ENCODE measurements at places on chromosomes 12 and 14.
A peak's percentile ranks its signal among the peaks of the same experiment; 100 is the strongest.

DNA sequence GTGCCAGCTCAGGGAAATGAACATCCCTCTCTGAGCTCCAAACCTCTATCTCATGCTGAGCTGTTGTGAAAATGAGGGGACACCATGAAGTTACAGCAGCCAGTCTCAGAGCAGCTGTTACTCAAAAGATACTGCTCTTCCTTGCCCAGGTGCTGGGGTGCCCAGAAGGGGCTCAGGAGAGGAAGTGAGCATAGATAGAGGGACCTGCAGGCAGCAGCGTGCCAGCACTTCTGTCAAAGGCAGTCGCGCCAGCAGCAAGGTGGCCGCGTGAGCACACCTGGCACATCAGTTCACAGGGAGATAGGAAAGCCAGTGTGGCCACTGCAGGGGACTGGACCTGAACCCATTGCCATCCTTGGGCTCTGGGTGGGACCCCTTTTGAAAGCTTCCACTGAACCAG, 27.8 kb downstream of the C14orf132 start:
- no peak for DNase-seq

- DNase-seq: no peak
Observed at GRCh38 chr12:124340080-124340900, 45.4 kb downstream of the RFLNA start.

- no peak for DNase-seq
Observed at GRCh38 chr14:52703225-52703624, 3.8 kb upstream of the PSMC6 start.

DNA sequence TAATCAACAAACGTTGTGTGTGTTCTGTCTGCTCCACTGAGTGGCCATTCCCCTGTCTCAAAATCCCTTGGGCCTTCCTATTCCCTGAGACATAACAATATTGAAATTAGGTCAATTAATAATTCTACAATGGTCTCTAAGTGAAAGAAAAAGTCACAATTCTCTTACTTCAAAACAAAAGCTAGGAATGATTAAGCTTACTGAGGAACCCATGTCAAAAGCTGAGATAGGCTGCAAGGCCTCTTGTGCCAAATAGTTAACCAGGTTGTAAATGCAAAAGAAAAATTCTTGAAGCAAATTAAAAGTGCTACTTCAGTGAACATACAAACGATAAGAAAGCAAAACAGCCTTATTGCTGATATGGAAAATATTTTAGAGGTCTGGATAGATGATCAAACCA, 65.0 kb upstream of the AMIGO2 start:
- no peak for DNase-seq

DNA sequence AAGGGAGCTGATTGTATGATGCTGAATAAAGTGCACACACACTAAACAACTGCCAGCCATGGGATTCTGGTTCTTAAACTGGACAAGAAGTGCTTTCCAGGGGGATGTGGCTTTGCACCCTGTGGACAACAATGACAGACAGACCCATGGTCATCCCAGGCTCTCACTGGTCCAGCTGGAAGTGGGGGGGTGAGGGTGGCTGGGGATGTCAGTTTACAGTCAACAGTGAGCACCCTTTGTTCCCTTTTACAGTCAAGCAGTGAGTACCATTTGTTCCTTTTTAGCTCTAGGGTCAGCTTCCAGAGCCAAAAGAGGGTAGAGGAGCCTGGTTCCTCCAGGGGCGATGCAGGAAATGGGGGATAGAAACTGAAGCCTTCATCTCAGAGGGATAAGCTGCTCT, 100.7 kb downstream of the SMOC1 start:
- no peak for DNase-seq

DNA sequence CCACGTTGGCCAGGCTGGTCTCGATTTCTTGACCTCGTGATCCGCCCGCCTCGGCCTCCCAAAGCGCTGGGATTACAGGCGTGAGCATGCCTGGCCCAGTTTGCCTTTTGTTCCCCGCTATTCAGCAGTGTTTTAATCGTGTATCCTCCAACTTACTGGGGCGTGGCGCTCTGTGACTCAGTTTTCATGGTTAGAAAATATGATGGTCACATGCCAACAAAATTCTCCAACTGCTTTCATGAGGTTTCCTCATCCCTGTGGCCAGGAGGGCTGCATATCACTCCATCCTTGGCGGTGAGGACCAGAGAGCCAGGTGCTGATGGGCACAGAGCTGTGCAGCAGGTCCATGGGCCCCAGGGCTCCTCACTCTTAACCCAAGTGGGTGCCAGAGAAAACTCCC, 33.0 kb upstream of the PRMT8 start:
- DNase-seq: no peak

DNA sequence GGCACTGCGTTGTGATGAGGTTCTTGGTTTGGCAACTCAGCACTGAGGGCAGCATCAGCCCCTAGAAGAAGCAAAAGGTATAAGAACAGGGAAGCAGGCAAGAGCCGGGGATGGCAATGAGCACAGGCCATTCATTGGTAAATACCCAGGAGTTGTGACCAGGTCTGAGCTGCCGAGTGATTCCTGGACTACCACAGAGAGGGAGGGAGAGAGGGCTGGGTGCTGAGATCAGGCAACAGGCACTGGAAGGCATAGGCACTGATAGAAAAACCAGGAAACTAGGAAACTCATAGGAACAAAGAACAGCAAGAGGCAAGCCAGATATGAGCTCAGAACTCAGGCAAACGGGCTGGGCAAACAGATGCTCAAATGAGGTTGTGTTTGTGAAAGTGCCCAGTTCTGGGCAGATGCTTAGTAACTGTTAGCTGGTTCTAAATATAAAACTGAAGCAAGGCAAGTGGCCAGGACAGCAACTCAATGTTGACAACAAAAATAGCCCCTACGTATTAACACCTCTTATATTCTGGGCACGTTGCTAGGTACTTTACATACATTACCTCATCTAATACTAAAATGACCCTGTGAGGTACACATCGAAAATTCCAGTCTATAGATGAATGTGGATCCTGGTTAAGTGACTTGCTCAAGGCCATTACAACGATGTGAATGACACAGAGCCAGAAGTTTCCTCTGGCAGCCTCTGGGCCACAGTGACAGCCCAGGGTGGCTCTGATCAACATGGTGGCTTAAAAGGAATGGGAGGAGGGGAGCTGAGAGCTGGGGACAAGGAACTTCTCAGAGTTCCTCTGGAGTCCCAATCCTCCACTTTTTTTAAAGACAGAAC, 121.1 kb downstream of the PRMT8 start:
- DNase-seq: no peak

- no peak for DNase-seq
Observed at GRCh38 chr12:50933459-50934124, 18.8 kb upstream of the HIGD1C start.

- no peak for DNase-seq
Observed at GRCh38 chr12:49871263-49871561, 28.3 kb upstream of the BCDIN3D start.

DNA sequence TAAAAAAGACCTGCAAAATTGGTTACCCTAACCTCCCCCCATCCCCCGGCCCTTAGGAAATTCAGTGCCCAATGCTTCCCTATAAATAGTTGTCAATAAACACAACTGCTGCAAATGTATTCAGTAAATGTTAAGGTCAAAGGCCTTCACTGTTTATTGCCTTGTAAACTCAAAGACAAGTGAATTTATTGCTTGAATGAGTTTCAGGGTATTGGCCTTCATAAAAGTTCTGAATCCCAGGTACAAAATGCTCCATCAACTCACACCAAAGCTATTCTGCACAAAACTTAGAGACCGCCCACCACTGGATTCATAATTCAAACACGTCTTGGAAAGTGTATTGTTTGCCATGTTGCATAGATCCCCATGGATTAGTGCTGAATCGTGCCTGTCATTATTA, 63.3 kb upstream of the CDKN3 start:
- DNase-seq: no peak

- DNase-seq: no peak
Observed at GRCh38 chr14:60790850-60791249, 56.3 kb downstream of the MNAT1 start.

DNA sequence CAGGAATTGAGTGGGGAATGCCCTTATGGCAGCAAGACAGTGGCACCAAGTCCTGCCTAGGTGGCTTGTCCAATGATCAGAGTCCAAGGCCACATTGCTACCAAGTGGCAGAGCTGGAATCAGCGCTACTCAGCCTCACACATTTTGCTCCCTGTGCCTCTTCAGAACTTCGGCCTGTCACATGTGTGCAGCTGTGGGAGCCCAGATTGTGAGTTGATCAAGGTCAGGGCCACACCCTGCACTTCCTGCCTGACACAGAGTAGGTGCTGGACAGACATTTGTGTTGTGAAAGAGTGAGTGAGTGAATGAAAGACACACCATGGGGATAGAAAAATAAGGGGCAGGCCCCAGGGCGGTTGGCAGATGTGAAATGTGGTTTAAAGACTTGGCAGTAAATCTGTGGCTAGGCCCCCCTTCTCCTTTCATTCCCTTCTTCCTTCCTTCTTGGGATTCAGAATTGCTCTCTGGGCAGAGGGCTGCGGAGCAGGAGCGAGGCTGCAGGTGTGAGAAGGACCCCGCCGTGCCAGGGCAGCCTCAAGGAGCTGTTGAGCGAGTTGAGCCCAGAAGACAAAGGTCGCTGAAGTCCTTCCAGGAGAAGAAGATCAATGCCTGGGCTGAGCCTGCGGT, 83.5 kb downstream of the SLC25A47 start:
- no peak for DNase-seq

GRCh38 chr12:1606021-1606622, 11.7 kb upstream of the FBXL14 start:
- peak; percentile 37 for DNase-seq

- DNase-seq: peak; percentile 41
Observed at GRCh38 chr12:76030341-76031080, 1.1 kb downstream of the PHLDA1 start.

DNA sequence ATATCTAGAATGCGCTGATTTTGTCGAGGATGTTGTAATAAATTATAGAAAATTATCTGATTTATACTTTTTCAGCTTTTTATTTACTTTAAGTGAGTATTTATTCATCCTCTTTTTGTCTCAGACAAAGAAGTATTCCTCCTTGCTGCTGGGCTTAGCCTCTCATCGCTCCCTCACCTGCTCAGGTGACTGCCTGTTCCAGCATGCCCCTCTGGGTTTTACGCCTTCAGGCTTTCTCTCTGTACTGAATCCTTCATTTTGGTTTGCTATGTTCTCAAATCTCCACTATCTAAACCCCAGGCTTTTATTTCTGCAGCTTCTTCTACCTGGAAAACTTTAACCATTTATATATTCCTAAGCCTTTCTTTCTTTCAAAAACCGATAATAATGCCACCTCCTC, 1650.9 kb upstream of the SEL1L start:
- DNase-seq: no peak

- DNase-seq: no peak
Observed at GRCh38 chr12:111425655-111426054, 19.9 kb downstream of the SH2B3 start.

DNA sequence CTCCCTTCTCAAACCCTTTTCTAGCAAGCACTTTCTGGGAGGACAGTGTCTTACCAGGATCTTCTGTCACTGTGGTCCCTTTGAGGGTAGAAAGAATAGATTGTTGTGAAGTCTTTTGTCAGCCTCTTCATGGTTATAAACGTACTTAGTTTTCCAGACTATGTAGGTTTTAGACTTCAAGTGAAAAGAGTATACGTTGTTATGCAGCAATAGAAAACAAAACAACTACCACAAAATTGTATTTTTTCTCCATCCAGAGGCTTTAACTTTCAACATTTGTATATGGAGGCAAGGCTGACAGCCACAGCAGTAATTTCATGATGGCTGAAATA, 23.7 kb downstream of the PRKCH start:
- no peak for DNase-seq

GRCh38 chr14:104473244-104473565, 106.4 kb upstream of the C14orf180 start:
- DNase-seq: peak; percentile 62
